Neural cell (in vitro differentiated cells): ENCODE measurements at places on chromosomes 6 and 20. TPM values are rescaled to one million over a fixed set of nuclear protein-coding genes. Genes with fewer than 3 reads are reported as not detected.

Gene MYB
- 2.9 and 4.0 TPM in 2 replicates for polyA plus RNA-seq

Gene HDGFL1
- not detected in 2 replicates for polyA plus RNA-seq

Gene SCRT2
- polyA plus RNA-seq, result 2.5 and 3.8 TPM in 2 replicates

Gene GSTA3
- not detected in 2 replicates for polyA plus RNA-seq

Gene VNN1
- not detected in 2 replicates for polyA plus RNA-seq

Gene SEC23B
- 77.8 and 83.5 TPM in 2 replicates for polyA plus RNA-seq

Gene EYA4
- 2.6 and 2.9 TPM in 2 replicates for polyA plus RNA-seq

Gene MUC21
- not detected in 2 replicates for polyA plus RNA-seq

Gene TINAG
- 1.1 TPM in 1 of 2 replicates, not detected in the other for polyA plus RNA-seq

Gene RBL1
- polyA plus RNA-seq, result 5.1 and 6.0 TPM in 2 replicates

Gene KCNK5
- not detected in 2 replicates for polyA plus RNA-seq

Gene EYS
- polyA plus RNA-seq, result 0.38 and 1.0 TPM in 2 replicates

Gene SUMO4
- polyA plus RNA-seq, result not detected in 2 replicates

Gene THBD
- not detected in 2 replicates for polyA plus RNA-seq

Gene FGD2
- polyA plus RNA-seq, result not detected in 2 replicates
